ENCODE measurements at places on chromosomes 1 and 21. TPM values are rescaled to one million over a fixed set of nuclear protein-coding genes. Genes with fewer than 3 reads are reported as not detected.
A peak's percentile ranks its signal among the peaks of the same experiment; 100 is the strongest.

DNA sequence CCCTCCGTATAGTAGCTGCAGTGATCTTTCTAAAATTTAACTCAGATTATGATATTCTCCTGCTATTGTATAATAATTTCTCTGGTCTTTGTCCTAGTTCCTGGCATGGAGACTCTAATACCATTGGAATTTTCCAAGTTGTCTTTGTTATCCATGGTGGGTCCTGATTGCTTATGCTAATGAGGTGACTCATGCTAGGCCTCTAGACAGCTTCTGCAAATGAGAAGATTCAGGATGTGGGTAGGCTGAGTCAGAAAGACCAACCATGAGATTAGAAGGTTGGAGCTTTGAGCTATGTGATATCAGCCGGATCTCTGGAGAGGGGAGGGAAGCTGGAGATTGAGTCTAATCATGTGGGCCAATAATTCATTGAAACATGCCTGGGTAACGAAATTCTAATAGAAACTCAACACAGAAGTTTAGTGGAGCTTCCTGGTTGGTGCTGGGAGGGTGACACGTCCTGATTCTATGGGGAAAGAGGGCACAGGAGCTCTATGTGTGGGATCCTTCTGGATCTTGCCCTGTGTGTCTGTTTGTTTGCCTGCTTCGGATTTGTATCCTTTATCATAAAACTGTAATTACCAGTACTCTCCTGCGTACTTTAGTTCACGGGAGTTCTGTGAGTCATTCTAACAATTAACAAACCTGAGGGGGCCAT is 73.2 kb upstream of the CNIH3 start:
- DNase-seq = no peak

GRCh38 chr1:51331206-51332100 is 1.1 kb upstream of the TTC39A start:
- DNase-seq = no peak

GRCh38 chr1:235275223-235275622 is 52.8 kb downstream of the ARID4B start:
- DNase-seq = peak; percentile 39

GRCh38 chr1:154190550-154190949 is 1.4 kb downstream of the TPM3 start:
- DNase-seq = no peak

DNA sequence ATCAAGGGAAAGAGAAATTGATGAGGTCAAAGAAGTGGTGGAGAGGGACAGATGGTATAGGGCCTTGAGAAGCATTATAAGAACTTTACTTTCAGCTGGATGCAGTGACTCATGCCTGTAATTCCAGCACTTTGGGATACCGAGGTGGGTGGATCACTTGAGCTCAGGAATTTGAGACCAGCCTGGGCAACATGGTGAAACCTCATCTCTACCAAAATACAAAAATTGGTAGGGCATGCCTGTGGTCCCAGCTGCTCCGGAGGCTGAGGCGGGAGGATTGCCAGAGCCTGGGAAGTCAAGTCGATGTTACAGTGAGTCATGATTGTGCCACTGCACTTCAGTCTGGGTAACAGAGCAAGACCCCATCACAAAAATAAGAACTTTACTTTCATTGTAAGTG is 5.7 kb downstream of the TMEM50A start:
- DNase-seq = no peak

DNA sequence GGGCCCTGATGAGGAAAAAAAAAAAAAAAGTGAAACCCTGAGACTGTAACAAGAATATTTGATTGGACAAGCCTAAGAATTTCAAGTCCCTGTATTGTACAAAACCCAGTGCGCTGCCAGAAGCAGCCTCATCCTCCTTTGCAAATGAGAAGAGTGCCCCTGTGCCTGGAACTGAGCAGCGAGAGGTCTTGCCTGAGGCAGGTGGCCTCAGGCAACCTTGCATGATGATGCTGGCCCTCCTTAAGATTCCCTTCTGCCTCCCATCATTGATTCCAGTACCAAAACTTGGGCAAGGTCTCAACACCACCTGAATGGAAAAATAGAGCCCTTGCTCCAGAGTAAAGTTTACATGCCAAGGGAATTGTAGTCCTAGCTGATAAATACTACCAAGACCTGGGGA is 129.6 kb upstream of the RAB4A start:
- DNase-seq = no peak

DNA sequence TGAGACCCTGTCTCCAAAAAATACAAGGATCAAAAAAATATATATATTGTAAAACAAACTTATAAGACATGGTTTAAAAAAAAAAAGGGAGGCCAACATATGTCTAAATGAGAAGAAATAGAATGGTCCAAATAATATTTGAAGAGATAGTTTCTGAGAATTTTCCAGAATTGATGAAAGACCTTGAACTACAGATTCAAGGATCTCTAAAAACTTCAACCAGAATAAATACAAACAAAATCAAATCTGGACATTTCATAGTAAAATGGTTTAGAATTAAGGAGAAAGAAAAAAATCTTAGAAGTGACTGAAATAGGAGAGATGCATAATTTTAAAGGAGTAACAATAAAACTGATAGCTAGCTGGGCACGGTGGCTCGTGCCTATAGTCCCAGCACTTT is 45.5 kb upstream of the RCOR3 start:
- DNase-seq = no peak

DNA sequence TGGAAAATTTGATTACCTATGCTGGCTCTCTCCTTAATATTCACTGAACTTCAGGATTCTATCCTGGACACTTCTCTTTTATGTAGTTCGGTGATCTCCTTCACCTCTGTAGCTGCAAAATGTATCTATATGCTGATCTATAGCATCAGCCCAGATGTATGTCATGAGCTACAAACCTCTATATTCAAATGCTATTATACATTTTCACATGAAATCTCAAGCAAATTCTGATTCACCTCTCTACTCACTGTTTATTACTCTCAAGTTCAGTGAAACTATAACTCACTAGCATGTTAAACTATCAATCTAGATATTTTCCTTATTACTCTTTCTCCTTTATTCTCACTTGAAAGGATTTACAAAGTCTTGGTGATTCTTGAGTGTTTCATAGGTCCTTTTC is 52.2 kb downstream of the PTPRC start:
- no peak for DNase-seq

GRCh38 chr1:207499573-207499972 is 3.6 kb downstream of the CR1 start:
- DNase-seq = peak; percentile 67

Gene UBL4B
- not detected for total RNA-seq

Gene CYP4Z1
- 1.3 TPM for total RNA-seq

Gene WNT4
- 2.3 TPM for total RNA-seq

Gene LCE1E
- total RNA-seq = not detected

Data from lung (tissue), 17 donors.